CD4-positive, alpha-beta T cell treated with Interleukin-21 for 1 hour (primary cell): ENCODE measurements at places on chromosomes 11 and 22.
A peak's percentile ranks its signal among the peaks of the same experiment; 100 is the strongest.

DNA sequence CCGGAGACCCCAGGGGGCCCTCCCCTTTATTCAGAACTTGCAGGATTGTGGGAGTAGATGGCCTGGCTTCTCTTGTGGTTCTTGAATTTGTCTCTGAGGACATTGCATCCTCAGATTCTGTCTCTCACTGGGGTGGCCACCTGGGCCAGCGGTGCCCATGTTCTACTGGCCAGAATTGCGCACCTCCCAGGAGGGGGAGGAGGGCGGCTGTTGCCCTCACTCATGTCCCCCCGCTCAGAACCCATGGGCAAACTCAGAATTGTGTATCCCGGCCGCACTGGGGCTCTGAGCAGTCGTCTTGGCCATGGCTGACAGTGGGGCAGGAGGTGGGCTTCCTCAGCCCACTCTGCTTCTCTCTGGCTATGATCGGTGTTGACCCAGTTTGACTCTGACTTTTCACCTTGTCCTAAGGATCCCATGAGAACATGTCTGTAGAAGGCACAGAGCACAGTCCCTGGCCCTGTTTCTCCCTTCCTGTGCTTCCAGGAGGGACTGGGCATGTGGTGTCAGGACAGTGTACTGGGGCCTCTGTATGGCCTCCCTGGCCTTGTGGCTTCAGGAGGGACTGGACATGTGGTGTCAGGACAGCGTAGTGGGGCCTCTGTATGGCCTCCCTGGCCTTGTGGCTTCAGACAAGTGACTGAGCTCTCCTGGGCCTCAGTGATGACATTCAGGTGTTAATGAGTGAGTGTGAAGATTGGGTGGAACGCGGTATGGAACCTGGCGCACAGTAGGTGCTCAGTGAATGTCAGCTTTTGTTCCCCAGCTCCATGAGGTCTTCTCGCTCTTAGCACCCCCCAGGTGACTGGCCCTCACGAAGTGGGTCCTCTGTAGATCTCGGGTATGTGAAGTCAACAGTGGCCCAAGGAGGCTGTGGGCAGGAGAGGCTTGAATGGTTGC, 99.3 kb downstream of the TBC1D22A start:
- DNase-seq = no peak

GRCh38 chr11:3089236-3090061, 32.2 kb upstream of the CARS1 start:
- no peak for DNase-seq

DNA sequence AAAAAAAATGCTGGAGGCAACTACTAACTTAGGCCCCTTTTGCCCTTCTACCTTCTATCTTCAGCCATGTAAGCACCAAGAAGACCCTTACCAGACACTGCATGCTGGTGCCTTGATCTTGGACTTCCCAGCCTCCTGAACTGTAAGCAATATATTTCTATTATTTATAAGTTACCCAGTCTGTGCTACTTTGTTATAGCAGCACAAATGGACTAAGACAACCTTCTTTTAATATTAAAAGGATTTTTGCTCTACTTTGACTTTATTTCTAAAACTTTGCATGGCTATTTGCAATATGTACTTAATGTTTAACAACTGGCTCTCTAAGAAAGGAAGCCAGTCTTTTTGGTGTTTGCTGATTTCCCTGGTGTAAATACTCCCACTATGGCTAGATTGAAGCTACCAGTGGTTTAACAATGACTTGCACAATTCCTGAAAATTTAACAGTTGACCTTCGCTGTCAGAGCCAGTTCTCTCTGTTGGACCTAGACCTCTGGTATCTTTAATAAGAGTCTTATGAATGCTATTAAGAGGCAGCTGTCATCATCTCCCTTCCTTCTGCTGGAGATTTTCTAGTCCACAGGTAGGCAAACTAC, 25.2 kb downstream of the OR6Q1 start:
- DNase-seq = no peak

DNA sequence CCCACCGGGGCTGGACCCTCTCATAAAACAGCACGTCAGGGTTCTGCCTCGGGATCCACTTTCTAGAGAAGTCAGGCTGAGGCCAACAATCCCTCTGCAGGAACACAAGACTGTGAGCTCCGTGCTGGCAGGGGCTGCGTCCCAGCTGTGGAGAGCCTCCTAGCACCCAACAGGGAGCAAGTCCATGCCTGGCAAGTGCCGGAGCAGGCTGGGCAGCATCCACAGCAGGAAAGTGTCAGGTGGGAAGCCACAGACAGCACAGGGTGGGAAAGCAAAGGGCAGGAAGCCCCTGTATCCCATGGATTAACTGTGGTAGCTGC, 682.3 kb downstream of the TBC1D22A start:
- DNase-seq = no peak

DNA sequence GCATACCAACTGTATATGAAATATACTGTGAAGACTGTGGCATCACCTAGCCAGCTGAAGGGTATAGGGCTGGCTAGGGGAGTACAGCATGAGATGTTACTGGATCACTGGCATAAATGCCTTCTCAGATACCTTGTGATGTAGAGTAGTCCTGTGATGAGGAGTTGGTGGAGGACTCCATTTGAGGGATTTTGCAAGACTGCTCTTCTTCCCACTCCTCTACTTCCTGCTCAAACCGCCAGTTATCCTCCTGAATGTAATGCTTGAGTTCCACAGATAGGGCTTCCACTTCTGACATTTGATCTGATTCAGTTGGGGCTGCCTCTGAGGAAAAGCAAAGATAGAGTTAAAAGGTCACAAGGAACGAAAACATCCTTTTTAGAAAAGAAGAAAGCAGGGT, 29.3 kb downstream of the CLDN25 start:
- DNase-seq = no peak

DNA sequence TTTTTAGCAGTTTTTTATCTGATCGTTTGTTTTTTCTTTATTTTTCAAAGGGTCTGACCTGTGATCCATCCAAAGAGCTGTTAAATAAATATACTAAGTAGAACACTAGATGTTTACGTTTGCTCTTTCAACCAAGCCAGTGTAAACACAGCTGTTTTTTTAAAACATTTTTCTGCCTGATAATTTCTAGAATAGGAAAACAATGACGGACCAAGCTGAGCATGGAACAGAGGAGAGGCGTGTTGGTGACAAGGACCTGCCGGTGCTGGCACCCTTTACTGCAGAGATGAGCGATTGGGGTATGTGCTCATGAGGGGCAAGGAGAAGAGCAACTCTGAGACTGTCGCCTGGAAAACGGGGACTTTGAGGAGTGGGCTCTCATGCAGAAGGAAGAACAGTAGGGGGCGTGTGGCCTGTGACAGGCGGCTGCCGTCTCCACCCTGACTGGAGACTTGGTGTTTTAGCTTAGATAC, 28.6 kb upstream of the PANX2 start:
- DNase-seq = no peak

DNA sequence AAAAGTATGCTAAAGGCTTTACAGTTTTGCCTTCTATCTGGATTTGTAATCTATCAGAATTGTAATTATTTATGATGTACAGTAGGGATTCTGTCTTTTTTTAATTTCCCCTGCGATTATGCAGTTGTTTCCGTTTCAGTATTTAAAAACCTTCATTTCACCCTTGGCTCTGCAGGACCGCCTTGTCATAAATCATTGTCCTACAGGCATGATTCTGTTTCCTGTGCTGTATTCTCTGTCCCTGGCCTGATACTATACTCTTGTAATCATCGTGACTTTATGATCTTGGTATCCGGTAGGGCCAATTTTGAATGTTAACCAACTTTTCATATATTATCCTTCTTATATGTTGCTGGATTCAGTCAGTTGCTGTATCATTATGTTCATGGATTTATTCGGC, 151.7 kb downstream of the ATXN10 start:
- no peak for DNase-seq

GRCh38 chr11:74012074-74012809, 3.4 kb upstream of the UCP3 start:
- DNase-seq = no peak

- no peak for DNase-seq
Observed at GRCh38 chr22:32489377-32489776, 14.8 kb downstream of the FBXO7 start.

DNA sequence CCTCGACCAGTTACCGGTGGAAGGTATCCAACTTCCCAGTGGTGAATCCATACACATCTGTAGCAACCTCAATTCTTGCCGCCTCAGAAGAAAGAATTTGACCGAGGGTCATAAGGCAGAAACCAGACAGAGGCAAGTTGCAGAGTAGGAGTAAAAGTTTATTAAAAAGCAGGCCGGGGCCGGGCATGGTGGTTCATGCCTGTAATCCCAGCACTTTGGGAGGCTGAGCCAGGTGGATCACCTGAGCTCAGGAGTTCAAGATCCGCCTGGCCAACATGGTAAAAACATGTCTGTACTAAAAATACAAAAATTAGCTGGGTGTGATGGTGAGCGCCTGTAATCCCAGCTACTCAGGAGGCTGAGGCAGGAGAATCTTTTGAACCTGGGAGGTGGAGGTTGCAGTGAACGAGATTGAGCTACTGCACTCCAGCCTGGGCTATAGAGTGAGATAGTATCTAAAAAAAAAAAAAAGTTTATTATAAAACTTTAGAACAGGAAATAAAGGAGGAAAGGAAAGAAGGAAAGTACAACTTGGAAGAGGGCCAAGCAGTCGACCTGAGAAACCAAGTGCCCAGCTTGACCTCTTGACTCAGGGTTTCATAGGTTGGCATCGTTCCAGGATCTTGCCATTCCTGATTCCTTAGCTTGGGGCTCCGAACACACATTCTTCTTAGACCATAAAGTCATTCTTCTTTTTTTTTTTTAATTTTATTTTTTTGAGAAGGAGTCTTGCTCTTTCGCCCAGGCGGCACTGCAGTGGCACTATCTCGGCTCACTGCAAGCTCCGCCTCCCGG, 27.8 kb downstream of the RGL4 start:
- no peak for DNase-seq

- DNase-seq = peak; percentile 68
Observed at GRCh38 chr11:14300661-14301304, 58.2 kb downstream of the RRAS2 start.

GRCh38 chr11:69089258-69089657, 40.5 kb downstream of the TPCN2 start:
- no peak for DNase-seq

GRCh38 chr11:84117394-84117793, 831.2 kb upstream of the CCDC90B start:
- no peak for DNase-seq

DNA sequence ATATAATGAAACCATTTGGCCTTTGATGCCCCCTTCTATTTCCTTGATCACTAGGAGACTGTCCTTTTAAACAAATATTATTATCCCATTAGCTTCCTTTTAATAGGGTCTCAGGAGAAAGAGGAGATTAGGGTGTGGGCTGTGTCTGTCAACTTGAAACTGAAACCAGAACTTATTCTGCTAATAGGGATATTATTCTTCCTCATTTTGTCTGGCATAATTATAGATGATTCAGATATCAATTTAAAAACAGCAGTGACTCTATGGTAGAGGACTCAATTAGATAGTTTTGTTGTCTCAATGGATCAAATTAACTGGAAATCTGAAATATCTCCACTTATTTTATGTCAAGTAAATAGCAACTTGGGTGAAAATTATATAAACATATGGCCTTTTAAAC, 584.9 kb upstream of the CCDC90B start:
- DNase-seq = no peak

DNA sequence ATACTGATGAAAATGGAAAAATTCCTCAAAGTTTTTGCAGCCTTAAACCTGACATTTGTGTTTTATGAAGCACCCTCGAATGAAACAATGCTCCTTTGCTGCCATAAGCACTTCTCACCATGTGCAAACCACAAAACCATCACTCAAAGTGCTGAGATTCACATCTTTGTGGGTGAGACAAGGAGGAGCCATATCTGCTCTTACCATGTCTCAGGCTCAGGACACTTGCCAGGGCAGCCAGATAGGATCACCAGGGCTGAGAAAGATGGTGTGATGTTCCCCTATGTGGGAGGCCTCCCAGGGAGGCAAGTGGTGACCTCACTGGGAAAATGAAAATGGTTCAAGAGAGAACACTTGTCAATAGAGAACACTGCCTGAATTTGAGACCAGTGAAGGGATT, 120.4 kb downstream of the CCDC34 start:
- DNase-seq = no peak

DNA sequence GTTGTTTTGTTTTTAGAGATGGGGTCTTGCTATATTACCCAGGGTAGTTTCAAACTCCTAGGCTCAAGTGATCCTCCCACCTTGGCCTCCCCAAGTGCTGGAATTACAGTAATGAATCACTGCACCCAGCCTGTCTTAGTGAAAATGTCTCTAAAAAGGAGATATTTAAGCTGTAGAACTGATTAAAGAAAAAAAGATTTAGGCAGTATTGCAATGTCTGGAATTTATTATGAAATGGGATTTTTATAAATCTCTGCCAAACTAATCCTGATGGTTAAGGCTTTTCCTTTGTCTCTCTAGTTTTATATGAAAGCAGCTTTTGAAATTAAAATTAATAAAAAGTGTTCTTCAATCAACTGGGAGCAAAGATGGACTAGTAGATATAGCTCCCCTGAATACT, 2.1 kb downstream of the PLAAT3 start:
- no peak for DNase-seq

DNA sequence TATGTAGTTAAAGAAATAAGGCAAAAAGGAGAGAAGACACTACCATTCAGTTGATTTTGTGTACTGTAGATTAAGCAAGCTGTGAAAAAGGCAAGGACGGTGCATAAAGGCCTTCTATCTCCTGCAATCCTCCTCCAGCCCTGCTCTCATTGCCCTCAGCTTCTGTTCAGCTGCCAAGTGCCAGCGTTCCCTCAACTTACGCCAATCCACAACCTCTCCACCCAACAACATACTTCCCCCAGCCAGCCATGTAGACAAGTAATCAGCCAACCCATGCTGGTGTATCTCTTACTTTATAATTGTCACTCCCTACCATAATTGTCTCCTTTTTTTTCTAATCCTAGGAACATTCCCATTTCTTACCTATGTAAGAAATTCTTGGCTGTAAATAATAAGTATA, 30.1 kb upstream of the ANO5 start:
- no peak for DNase-seq

GRCh38 chr11:2467695-2468055, 22.9 kb downstream of the KCNQ1 start:
- DNase-seq = no peak

- DNase-seq = no peak
Observed at GRCh38 chr22:45329530-45329936, 19.8 kb downstream of the FAM118A start.

GRCh38 chr22:40210818-40211217, 33.1 kb downstream of the TNRC6B start:
- DNase-seq = no peak

DNA sequence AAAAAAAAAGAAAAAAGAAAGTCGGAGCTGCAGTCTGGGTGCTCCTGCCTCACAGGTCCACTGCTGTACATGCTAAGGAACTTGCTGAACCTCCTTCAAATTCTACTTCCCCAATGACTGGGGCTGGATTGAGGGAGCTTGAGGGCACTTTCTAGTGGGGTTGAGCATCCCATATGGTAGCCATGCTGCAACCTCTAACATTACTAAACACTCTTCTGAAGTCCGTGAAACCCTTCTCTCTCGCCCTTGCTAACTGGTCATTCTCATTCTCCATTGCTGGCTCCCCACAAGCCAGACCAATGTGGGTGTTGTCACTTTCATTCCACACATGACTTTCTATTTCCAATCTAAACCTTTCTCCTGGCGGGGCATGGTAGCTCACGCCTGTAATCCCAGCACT, 1.2 kb downstream of the ESS2 start:
- no peak for DNase-seq

- DNase-seq = no peak
Observed at GRCh38 chr22:29854432-29854831, 16.4 kb upstream of the ASCC2 start.

GRCh38 chr22:33563220-33563964, 356.9 kb downstream of the LARGE1 start:
- DNase-seq = no peak

- DNase-seq = no peak
Observed at GRCh38 chr11:17211286-17211685, 3.5 kb upstream of the PIK3C2A start.

- no peak for DNase-seq
Observed at GRCh38 chr22:23774114-23774921, 1.7 kb downstream of the MMP11 start.
